ENCODE measurements at places on chromosomes 7 and 10. TPM values are rescaled to one million over a fixed set of nuclear protein-coding genes. Genes with fewer than 3 reads are reported as not detected.

- H3K4me1 ChIP-seq = no peaks in the 10 kb centered on the region
- no peak for DNase-seq
- H3K36me3 ChIP-seq = no peaks in the 10 kb centered on the region
- H3K27ac ChIP-seq = no peak overlapping the region
These were observed 171.8 kb downstream of the SUGCT start for GRCh38 chr7:40306596-40306995.

DNA sequence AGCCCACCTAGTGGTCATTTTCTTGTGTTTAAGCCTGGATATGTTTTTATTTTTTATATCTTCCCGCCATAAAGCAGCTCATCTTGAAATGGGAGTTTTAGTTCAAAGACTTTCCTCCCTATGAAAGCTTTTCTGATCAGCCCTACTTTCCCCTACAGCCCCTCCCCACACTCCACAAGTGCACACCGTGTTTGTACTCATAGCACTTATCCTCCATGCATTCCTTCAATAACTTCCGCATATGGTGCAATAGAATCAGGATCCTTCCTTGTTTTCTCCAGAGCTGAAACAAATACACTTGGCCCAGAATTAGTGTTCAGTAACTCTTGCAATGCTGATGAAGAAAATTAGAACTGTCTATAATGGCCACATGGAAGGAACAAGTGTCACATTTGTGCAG, 235.9 kb downstream of the KCNMA1 start:
- H3K36me3 ChIP-seq = no peaks in the 10 kb centered on the region
- H3K4me3 ChIP-seq = no peak overlapping the region
- no peak for DNase-seq
- peaks cover 5% of the 10 kb centered on the region for H3K4me1 ChIP-seq
- H3K27me3 ChIP-seq = no peaks in the 10 kb centered on the region

The HOXA13 gene
- total RNA-seq = not detected

The BTBD16 gene
- 1.8 TPM for total RNA-seq

The HOXA1 gene
- not detected for total RNA-seq

- no peaks in the 10 kb centered on the region for H3K27me3 ChIP-seq
- H3K4me3 ChIP-seq = no peak overlapping the region
- no peak overlapping the region for H3K27ac ChIP-seq
- DNase-seq = no peak
These were observed 9.8 kb downstream of the USP6NL start for GRCh38 chr10:11601670-11602069.

- H3K4me1 ChIP-seq = no peaks in the 10 kb centered on the region
- no peak overlapping the region for H3K4me3 ChIP-seq
- no peak for DNase-seq
These were observed 21.9 kb downstream of the MNX1 start for GRCh38 chr7:156988343-156989185.

- no peaks in the 10 kb centered on the region for H3K27me3 ChIP-seq
- no peak overlapping the region for H3K27ac ChIP-seq
- DNase-seq = no peak
- H3K4me1 ChIP-seq = peaks cover 4% of the 10 kb centered on the region
- H3K36me3 ChIP-seq = no peaks in the 10 kb centered on the region
- no peak overlapping the region for H3K4me3 ChIP-seq
These were observed 52.7 kb downstream of the SRPK2 start for GRCh38 chr7:105336009-105336408.
